Activated naive CD4-positive, alpha-beta T cell treated with anti-CD3 and anti-CD28 coated beads, Interleukin-2, amount 50 U/mL, for 16 hours (primary cell): ENCODE measurements at places on chromosomes 12 and 14.

GRCh38 chr12:105167346-105167745 is 59.8 kb downstream of the WASHC4 start:
- DNase-seq: no peak

DNA sequence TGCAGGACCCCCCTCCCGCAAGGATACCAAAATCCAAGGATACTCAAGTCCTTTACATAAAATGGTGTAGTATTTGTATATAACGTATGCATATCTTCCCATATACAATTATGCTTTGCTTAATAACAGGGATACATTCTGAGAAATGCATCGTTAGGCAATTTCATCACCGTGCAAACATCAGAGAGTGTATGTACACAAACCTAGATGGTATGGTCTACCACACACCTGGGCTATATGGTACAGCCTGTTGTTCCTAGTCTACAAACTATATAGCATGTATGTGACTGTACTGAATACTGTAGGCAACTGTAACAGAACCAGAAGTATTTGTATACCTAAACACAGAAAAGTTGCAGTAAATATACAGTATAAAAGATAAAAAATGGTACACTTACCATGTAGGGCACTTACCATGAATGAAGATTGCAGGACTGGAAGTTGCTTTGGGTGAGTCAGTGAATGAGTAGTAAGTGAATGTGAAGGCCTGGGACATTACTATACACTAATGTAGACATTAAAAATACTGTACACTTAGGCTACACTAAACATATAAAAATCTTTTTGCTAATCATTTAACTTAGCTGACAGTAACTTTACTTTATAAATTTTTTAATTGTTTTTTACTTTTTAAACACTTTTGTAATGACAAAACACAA is 141.1 kb downstream of the SLC41A2 start:
- no peak for DNase-seq

DNA sequence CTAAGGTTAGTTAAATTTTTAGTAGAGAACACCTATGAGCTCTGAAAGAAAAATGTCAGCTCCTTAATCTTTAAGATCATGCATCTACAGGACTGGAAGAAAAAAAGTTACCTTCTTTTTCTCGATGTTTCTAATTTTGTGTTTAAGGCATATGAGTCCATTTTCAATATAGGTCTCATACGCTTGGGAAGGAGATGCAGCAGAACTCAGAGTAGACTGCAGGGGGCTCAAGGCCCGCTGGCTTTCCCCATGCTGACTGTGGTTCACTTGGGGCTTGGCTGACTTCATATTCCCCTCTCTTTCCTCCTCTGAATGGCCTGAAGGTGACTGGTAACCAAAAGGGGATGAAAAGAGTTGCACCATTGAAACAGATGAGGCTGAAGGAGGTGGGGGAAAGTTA is 1.5 kb downstream of the CAPRIN2 start:
- DNase-seq: peak; percentile 13

DNA sequence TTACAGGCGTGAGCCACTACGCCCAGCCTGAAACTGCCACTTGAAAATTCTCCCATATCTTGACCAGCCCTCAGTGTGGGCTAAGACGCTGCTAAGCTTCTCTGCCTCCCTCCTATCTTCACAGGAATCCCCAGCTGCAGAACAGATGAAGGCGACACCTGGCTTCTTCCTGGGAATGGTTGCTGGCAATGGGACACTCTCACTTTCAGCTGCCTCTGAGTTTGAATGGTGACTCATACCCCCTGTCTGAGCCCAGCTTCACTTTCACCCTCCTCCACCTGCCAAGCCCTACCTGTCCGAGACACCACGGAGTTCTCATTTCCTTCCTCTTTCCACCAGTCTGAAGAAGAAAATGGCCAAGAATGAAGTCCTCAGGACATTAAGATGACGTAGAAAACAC is 18.3 kb upstream of the VASH1 start:
- DNase-seq: no peak

DNA sequence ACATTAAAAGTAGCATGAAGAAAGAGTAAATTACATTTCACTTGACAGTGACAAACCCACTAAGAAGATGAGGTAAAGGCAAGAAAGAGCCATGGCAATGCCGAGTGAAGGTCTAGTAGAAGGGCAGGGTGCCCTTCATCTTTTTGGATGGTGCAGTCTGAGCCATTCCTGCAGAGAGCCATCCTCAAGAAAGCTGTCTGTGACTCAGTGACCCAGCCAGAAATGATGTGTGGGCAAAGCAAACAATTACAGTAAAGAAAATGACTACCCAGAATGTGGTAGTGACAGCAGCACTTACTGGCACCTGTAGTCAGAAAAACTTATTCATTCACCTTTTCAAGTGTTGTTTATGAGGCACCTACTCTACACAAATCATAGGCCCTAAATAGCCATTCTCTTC is 281.7 kb downstream of the DUSP6 start:
- peak; percentile 16 for DNase-seq

DNA sequence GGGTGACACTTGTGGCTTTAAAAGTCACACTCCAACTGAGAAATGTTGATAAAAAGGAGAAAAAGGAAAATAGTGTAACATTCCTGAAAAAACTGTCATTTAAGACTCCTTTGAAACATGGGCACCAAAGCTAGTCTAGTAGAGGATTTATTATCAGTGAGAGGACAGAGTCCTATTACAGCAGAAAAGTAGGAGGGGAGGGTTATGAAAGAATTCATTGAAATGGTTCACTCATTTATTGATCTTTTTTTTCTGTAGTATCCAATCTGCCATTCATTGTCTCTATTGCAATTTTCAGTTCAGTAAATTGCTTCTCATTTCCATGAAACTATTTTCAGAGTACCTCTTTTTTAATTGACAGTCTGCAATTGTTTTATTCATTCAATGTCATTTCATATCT is 25.4 kb downstream of the PPM1A start:
- no peak for DNase-seq

GRCh38 chr12:57766464-57767304 is at the start of gene CYP27B1:
Gene CYP27B1 (minus strand): TSS chr12:57767078. CDS start chr12:57767041, 37 bp downstream.
- DNase-seq: no peak

GRCh38 chr12:52023182-52023975 is 16.6 kb downstream of the TAMALIN start:
- DNase-seq: peak; percentile 93

DNA sequence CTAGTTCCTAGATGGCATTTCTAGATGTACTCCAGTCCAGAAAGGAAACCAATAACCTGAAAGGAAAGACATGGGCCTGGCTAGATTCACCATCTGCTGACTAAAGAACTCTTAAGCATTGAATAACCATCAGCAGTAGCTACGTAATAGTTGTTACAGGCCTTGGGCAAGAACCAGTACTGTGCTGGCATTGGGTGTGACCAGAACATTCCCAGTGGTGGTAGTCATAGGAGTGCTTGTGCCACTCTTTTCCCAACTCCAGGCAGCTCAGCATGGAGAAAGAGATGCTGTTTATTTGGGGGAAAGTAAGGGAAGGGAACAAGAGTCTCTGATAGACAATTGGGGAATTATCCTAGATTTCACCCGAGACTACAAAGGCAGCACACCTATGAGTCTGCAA is 333.3 kb downstream of the SLC16A7 start:
- no peak for DNase-seq

- no peak for DNase-seq
These were observed 24.4 kb upstream of the FRMD6 start for GRCh38 chr14:51627313-51627712.

- no peak for DNase-seq
These were observed 378.4 kb downstream of the CCDC91 start for GRCh38 chr12:28568704-28569103.

GRCh38 chr12:111181143-111181726 is 187.7 kb downstream of the PHETA1 start:
- DNase-seq: no peak

GRCh38 chr12:89280833-89281538 is 71.3 kb downstream of the DUSP6 start:
- no peak for DNase-seq

DNA sequence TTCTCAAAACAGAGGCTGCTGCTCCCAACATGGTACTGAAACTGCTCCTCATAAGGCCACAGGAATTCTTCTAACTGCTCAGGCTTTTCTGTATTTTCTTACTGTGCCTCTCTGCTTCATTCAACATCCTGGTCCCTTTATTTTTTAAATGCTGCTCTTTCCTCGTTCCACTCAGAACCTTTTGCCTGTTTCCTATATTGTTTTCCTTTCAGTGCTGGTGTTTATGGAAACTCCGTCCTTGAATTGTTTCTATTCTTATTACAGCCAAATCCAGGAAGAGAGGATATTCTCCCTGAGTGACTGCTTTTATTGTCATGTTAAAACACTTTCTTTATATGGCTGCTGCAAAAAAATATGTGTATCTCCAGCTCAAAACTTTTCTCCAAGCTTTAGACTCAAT is 173.0 kb upstream of the E2F7 start:
- DNase-seq: no peak

DNA sequence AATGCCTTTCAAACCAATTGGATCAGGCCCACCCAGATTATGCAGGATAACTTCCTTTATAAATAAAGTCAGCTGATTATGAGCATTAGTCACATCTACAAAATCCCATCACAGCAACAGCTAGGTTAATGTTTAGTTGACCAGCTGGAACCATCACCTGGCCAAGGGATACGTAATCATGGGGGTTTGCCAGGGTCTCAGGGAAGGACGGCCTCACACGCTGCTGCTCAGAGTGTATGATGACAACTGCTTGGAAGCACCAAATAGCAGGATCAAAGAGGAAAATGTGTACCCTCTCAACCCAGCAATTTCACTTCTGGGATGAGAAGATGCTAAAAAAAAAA is 162.6 kb downstream of the SLC15A4 start:
- DNase-seq: no peak

DNA sequence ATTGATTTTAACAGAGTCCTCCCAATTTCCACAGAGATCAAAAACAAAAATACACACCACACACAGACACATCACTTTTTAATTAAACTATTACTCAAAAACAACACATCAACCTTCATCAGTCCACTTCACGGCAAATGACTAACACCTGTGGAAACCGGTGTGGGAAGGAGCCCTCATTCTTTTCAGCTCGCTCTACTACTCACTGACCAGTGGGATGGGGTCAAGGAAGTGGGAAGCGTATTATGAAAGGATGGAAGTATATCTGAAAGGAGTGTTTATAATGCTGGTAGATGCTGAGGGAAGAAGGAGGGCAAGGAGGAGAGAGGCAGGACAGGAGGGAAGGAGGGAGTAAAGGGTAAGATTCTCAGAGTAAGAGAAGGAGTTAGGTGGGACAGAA is 156.5 kb downstream of the EPS8 start:
- no peak for DNase-seq

DNA sequence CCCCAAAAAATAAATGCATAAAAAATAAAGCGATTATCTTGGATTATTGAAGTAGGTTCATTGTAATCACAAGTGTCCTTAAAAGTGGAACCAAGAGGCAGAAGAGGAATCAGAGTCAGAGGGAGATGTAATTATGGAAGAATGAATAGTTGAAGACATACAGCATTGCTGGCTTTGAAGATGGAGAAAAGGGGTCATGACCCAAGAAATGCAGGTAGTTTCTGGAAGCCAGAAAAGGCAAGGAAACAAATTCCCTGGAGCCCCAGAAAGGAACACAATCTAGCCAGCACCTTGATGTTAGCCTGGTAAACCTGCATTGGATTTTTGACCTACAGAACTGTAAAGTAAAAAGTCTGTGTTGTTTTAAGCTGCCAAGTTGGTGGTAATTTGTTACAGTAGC is 57.5 kb upstream of the PTGR2 start:
- DNase-seq: no peak

DNA sequence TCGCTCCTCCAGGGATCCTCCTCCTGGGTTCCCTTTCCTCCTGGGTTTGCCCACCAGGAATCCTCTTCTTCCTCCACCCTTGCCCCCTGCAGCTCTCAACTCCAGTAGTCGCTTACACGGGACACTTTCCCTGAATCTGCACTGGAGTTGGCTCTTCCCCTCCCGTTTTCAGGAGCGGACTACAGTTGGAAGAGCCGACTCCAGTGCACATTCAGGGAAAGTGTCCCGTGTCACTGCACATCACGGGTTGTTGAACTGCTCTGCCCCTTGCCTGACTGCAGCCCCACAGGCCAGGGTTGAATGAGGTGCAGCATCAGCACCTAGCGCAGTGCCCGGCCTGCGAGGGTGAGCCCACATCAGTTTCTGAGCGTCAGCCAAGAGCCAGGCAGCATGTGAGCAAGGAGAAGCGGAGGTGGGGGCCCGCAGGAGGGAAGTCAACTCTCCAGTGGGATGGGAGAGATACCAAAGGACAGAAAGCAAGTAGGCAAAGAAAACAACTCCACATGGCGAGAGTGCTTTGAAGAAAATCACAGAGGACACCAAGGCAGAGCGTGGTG is 13.1 kb downstream of the RAPGEF3 start:
- DNase-seq: no peak

DNA sequence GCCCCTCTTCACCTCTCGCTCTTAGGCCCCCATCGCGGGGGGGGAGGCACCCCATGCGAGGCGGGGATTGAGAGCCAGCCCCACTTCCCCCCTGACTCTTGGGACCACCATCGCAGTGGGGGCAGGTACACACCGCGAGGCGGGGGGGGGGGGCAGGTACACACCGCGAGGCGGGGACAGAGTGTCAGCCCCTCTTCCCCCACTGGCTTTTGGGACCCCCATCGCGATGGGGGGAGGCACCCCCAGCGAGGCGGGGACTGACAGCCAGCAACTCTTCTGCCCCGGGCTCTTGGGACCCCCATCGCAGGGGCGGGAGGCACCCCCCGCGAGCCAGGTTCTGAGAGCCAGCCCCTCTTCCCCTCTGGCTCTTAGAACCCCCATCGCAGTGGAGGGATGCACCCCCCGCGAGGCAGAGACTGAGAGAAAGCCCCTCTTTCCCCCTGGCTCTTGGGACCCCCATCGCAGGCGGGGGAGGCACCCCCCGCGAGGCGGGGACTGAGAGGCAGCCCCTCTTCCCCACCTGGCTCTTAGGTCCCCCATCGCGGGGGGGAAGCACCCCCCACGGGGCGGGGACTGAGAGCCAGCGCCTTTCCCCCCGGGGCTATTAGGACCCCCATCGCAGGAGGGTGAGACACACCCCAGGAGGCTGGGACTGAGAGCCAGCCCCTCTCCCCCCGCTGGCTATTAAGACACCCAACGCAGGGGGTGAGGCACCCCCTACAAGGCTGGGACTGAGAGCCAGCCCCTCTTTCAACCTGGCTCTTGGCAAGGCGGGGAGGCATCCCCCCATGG is 196.5 kb upstream of the PZP start:
- no peak for DNase-seq

GRCh38 chr12:74906224-74906623 is 303.4 kb downstream of the KCNC2 start:
- no peak for DNase-seq

DNA sequence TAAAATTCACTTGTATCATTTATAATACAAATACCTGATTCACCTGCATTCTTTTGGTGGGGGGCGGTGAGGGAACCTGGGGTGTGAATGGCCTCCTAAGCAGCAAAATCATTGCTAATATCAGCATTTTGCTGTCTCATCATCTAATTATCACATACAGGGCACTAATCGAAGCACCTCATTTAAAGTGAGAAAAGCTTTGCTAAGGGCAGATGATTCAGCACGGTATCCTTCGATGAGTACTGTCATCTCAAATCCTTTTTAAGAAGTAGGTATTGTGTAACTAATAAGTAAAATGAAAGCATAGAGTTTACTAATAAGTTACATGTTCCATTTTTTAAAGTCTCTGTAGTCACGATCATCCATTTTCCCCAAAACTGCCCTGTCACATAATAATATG is 278.1 kb upstream of the SOX5 start:
- DNase-seq: no peak

- DNase-seq: no peak
These were observed 1.6 kb downstream of the PAPLN start for GRCh38 chr14:73238941-73239340.
